ENCODE measurements at places on chromosomes 4 and X.
A peak's percentile ranks its signal among the peaks of the same experiment; 100 is the strongest.

DNA sequence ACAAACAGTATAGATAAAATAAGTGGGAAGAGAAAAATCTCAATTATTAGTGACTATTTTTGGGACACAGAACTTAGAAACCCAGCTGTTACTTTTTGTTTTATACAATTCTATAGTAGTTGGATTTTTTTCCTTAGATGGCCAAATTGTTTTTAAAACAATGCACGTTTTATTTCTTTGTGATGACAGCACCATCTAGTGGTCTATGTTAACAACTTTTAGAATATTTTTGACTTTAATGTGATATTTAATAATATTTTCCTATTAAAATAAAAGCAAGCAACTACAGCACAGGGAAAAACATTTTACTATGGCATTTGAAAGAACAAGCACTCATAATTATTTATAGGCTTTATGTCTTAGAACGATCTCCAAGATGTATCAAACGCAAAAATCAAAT is 5.6 kb upstream of the SMIM31 start:
- DNase-seq = peak; percentile 1

- DNase-seq = no peak
These were observed 2254.4 kb downstream of the ARAP2 start for GRCh38 chr4:33989820-33990443.

DNA sequence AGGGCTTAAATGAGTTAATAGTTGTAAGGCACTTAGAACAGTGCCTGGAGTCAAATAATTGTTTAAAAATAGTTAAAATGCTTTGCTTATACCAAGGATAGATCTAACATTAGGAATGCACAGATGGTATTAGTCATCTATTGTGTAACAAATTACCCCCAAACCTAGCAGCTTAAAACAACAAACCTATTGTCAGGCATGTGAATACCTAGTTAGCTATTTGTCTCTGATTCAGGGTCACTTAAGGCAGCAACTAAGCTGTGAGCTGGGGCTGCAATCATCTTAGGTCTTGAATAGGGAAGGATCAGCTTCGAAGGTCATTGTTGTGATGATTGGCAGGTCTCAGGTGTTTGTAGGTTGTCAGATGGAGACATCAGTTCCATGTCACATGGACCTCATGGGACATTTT is 42.4 kb upstream of the AGA start:
- DNase-seq = no peak

DNA sequence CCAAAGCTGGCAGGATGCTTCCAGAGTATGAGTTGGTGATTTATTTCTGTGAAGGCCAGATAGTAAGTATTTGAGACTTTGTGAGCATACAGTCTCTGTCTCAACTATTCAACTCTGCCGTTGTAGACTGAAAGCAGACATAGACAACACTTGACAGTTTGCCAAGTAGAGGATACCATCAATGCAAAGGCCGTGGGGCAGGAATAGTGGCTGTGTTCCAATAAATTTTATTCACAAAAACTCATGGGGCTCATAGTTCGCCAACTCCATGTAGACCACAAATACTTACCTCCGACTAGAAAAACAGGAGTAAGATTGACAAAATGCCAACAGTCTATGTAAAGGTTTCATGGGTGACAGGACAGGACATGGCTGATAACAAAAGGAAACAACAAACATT is 3.7 kb upstream of the PIR start:
- no peak for DNase-seq

GRCh38 chr4:94036964-94037363 is 170.7 kb upstream of the SMARCAD1 start:
- DNase-seq = no peak

DNA sequence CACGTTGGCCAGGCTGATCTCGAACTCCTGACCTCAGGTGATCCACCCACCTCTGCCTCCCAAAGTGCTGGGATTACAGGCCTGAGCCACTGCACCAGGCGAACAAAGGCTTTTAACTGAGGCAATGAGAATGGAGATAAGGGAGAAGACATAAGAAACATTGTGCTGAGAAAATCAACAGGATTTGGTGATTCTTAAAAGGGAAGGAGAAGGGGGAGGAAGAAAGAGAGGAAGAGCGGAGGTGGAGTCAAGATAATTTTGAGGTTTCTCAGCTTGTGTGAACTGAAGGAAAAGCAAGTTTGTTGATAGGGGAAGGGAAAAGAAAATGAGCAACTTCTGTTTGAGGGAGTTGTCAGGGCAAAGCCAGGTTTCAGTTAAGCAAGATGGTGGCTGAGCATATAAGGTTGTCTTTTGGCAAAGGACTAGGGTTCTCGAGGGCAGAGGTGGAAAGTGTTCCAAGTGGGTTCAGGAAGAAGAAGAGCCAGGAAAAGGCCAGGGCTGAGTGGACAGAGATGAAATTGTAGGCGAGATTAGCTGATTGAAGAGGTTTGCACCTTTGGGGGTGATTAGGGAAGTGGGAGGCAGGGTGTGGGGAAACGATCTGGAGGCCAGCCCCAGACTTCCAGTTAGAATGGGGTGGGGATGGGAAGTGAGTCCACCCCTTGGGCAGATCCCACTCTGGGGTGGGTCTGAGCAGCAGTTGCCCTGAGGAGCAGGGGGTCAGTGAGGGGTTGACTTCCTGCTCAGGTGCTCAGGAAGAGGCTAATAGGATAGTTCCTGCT is 7.8 kb downstream of the DOCK11 start:
- no peak for DNase-seq

GRCh38 chr4:2485956-2486355 is 17.1 kb downstream of the RNF4 start:
- DNase-seq = no peak

GRCh38 chr4:146182443-146182842 is 6.9 kb downstream of the LSM6 start:
- DNase-seq = peak; percentile 33

- no peak for DNase-seq
These were observed 24.7 kb upstream of the NAP1L5 start for GRCh38 chr4:88722276-88722780.

GRCh38 chr4:17168571-17168970 is 270.1 kb upstream of the LDB2 start:
- no peak for DNase-seq

DNA sequence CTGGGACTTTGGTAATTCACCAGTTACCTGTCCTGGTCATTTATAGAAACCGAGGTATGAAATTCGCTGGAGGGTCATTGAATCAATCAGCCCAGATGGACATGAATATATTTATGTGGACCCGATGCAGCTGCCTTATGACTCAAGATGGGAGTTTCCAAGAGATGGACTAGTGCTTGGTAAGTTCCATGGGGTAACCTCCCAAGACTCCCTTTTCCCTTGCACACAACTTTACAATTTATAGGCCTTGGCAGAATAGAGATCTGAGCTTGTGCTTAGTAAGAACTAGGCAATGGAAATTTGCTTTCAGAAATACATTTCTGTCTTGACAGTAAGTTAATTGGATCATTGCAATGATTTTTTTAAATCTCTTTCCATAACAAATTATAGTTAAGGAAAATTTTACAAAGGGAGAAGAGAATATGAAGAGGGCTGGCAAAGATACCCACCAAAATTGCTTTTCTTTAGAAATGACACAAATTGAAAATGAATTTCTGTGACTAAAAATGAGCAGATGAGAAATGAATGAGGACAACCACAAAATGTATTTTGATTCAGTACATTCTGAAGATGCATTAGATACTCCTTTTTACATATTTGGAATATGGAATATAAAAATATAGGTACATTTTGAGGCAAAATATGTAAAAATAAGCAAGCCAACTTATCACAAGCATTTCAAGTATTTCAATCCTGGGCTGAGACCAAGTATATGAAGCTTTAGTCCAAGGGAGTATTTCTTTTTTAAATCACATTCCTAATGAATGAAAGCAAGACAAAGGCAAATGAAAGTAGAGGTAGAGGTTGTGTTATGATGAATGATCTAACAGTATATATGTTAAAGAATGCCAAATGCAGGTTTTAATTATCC is 45.9 kb downstream of the PDGFRA start:
- DNase-seq = no peak

DNA sequence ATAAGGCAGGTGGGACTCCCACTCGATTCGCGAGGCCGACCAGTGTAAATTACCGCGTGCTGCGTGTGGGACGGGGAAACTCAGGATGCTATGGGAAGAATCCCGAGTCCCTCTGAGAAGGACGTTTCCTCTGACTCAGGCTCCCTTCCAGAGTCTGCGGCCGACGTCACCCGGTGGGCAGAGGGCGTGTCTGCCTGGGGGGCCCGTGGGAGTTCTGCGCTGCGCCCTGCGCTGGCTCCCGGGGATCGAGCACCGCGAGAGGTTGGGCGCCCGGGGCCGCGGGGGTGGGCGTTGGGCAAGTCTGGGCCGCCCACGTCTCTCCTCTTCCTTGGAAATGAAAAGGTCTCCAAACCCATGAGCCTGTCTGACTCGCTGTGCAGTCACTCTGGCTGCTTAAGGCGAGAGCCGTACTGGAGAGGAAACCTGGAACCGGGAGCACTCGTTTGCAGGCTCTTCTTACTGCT is 568 bp downstream of the NIPAL1 start:
- no peak for DNase-seq

GRCh38 chrX:24860140-24860539 is 155.6 kb downstream of the ARX start:
- DNase-seq = no peak
